ENCODE measurements at places on chromosomes 4 and X. TPM values are rescaled to one million over a fixed set of nuclear protein-coding genes. Genes with fewer than 3 reads are reported as not detected.

Gene FOXR2
- total RNA-seq: not detected

Gene MGARP
- total RNA-seq: 2.4 TPM

- no peaks in the 10 kb centered on the region for H3K36me3 ChIP-seq
- no peak overlapping the region for H3K27ac ChIP-seq
- H3K4me1 ChIP-seq: no peaks in the 10 kb centered on the region
- no peak overlapping the region for H3K4me3 ChIP-seq
- no peaks in the 10 kb centered on the region for H3K27me3 ChIP-seq
- no peak for DNase-seq
Observed at GRCh38 chrX:154529206-154529612, 13.2 kb upstream of the FAM3A start.

DNA sequence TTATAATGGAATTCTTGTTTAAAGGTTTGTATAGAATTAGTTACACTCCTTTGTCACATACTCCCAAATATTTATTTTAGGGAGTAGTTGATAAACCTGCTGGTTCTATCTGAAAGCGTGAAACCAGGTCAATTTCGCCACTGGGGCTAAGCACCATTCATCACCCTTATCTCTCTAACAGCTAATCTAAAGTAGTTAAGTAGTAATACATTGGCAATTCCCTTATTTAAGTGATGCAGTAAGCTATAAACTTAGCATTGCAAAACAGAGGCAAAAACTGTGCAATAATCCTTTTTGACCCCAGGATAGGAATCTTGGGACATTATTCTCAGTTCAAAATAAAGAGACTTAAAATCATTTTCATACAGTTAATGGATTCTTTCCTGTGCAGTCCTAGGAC, 33.7 kb upstream of the PTPN13 start:
- no peak overlapping the region for H3K27ac ChIP-seq
- H3K36me3 ChIP-seq: no peaks in the 10 kb centered on the region
- no peak for DNase-seq
- H3K4me1 ChIP-seq: peaks cover 13% of the 10 kb centered on the region
- no peaks in the 10 kb centered on the region for H3K27me3 ChIP-seq
- H3K4me3 ChIP-seq: no peak overlapping the region

Measured in GM23248 (cell line).